ENCODE measurements at places on chromosomes 7 and 10.

GRCh38 chr7:46178661-46179060 is 257.6 kb upstream of the IGFBP3 start:
- H3K27ac ChIP-seq = no peak overlapping the region
- H3K4me3 ChIP-seq = no peak overlapping the region
- no peaks in the 10 kb centered on the region for H3K27me3 ChIP-seq

GRCh38 chr7:33458581-33458980 is 329.2 kb downstream of the BBS9 start:
- DNase-seq = no peak
- no peaks in the 10 kb centered on the region for H3K36me3 ChIP-seq
- H3K27me3 ChIP-seq = no peaks in the 10 kb centered on the region
- H3K4me1 ChIP-seq = no peaks in the 10 kb centered on the region
- no peak overlapping the region for H3K27ac ChIP-seq

DNA sequence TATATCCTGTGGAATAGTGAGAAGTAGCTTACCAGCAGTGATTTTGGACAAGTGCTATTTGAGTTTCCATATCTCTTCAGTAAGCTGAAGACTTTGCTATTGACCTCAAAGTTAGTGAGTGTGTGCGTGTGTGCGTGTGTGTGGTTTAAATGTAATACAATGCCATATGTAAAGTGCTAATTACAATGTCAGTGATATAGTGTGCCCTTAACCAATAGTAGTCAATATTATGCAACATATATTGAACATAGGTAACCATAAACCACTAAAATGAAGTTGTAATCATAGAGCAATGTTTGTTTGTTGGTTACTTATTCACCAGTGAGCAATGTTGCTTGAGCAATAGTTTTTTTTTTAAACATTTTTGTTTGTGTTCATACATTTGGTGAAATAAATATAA is 309.4 kb downstream of the NXPH1 start:
- no peak overlapping the region for H3K4me3 ChIP-seq
- peaks cover 4% of the 10 kb centered on the region for H3K4me1 ChIP-seq

GRCh38 chr10:121484401-121484800 is 113.8 kb downstream of the FGFR2 start:
- H3K27ac ChIP-seq = no peak overlapping the region
- H3K4me3 ChIP-seq = no peak overlapping the region
- no peak for DNase-seq
- H3K27me3 ChIP-seq = no peaks in the 10 kb centered on the region
- H3K36me3 ChIP-seq = no peaks in the 10 kb centered on the region
- no peaks in the 10 kb centered on the region for H3K4me1 ChIP-seq

DNA sequence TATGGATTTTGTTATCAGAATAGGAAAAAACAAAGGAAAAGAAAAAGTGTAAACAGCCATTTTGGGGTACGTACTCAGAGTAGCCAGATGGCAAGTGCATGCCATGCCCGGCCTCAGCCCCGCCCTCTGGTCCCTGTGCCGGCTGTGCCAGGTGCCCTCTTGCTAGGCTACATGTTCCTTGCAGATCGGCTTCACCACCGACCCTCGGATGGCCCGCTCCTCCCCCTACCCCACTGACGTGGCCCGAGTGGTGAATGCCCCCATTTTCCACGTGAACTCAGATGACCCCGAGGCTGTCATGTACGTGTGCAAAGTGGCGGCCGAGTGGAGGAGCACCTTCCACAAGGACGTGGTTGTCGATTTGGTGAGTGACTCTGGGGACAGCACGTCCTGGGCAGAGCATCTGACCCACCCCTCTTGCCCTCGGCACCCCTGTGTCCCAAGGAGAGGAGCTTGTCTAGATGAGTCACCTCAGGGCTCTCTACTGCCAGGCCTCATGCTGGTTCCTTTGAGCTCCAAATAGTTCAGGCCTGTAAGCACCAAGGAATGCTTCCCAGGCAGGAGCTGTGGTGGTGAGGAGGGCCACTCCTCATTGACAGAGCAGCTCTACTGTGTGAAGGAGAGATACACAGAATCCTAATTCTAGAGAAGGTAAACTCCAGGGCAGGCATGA is 54.9 kb upstream of the ZMIZ2 start:
- DNase-seq = no peak
- peaks cover 83% of the 10 kb centered on the region for H3K36me3 ChIP-seq
- no peaks in the 10 kb centered on the region for H3K27me3 ChIP-seq
- H3K27ac ChIP-seq = no peak overlapping the region
- no peaks in the 10 kb centered on the region for H3K4me1 ChIP-seq

DNA sequence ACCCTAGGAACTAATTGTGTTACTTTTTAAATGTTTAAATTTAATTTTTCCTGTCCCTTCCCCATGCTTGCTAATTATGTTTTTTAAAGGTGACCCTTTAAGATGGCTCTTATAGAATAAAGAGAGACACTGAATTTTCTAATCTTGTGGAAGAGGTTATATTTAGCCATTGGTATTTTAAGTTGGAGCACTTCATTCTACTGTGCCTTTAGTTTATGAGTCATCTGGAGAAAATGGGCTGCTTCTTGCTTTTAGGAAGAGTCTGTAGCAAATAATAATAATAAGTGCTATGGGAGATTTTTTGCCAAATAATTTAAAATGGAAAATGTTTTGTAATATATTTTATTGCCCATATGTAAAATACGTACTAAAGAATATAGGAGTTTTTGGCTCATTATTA is 139.7 kb downstream of the ADK start:
- no peaks in the 10 kb centered on the region for H3K4me1 ChIP-seq
- H3K36me3 ChIP-seq = no peaks in the 10 kb centered on the region
- no peak overlapping the region for H3K4me3 ChIP-seq
- peak overlapping the region; percentile 67 for H3K27ac ChIP-seq
- no peak for DNase-seq

- peaks cover 24% of the 10 kb centered on the region for H3K4me1 ChIP-seq
- H3K27ac ChIP-seq = no peak overlapping the region
- H3K36me3 ChIP-seq = peaks cover 55% of the 10 kb centered on the region
- H3K27me3 ChIP-seq = no peaks in the 10 kb centered on the region
These were observed 5.0 kb downstream of the ALDH18A1 start for GRCh38 chr10:95651346-95652060.

GRCh38 chr10:120403109-120403508 is 53.9 kb upstream of the PLPP4 start:
- no peak for DNase-seq
- no peaks in the 10 kb centered on the region for H3K4me1 ChIP-seq
- no peak overlapping the region for H3K27ac ChIP-seq
- H3K27me3 ChIP-seq = no peaks in the 10 kb centered on the region
- no peak overlapping the region for H3K4me3 ChIP-seq
- no peaks in the 10 kb centered on the region for H3K36me3 ChIP-seq

DNA sequence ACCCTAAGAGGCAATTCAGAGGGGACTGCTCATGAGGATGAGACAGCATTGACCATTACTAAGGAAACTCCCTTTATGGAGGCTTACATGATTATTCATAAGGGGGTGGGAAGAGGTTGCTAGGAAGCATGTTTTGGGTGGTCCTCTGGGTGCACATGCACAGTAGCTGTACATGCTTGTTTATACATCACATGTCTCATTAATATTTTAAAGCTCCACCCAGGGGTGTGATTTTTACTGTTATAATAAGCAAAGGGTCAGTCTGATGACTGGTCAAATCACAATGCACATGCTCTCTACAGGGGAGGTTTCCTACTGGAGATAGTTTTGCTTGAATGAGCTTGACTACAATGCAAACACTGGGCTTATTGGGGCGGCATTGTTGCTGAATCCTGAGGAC is 23.8 kb upstream of the PPP1R9A start:
- DNase-seq = no peak
- no peak overlapping the region for H3K4me3 ChIP-seq
- no peak overlapping the region for H3K27ac ChIP-seq
- H3K4me1 ChIP-seq = no peaks in the 10 kb centered on the region

- H3K4me3 ChIP-seq = no peak overlapping the region
- no peaks in the 10 kb centered on the region for H3K4me1 ChIP-seq
- no peaks in the 10 kb centered on the region for H3K36me3 ChIP-seq
- H3K27me3 ChIP-seq = no peaks in the 10 kb centered on the region
- H3K27ac ChIP-seq = no peak overlapping the region
- DNase-seq = no peak
These were observed 566.0 kb downstream of the SUGCT start for GRCh38 chr7:40700653-40701421.

DNA sequence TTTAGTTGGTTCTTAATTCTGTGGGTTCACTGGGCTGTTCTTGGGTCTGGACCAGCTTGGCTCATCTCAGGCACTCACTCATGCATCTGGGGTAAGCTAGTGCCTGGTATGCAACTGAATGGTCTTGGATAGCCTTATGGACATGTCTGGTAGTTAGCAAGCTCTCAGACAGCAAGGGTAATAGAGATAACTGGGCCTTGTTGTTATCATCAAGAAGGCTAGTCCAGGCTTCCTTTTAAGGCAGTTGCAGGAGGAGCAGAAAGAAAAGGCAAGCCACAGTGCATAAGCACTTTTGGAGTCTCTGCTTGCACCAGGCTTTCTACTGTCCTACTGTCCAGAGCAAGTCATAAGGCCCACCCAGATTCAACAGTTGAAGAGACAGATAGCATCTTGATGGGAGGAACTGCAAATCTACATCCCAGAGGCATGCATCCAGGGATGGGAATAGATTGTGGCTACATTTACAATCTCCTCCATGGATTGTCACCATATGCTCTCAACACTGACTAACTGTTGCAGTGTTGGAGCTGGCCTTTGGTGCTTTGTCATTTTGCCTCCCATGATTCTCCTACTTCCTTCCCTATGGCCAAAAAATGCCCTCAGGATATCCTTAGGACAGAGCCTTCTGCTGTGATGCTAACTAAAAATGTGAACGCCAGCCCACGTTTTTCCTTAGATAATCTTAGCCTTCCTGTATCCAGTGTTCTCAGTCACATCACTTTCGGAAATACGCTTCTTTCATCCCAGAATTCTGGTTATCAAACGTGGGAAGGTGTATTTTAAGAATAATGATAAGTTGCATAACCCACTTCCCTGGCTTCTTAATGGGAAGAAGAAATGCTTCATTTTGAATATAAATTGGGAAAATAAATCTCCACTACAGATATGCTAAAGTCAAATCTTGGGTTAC is 3.6 kb downstream of the GIMAP4 start:
- H3K27me3 ChIP-seq = no peaks in the 10 kb centered on the region
- no peaks in the 10 kb centered on the region for H3K36me3 ChIP-seq
- H3K27ac ChIP-seq = no peak overlapping the region
- H3K4me1 ChIP-seq = no peaks in the 10 kb centered on the region
- no peak for DNase-seq
- H3K4me3 ChIP-seq = no peak overlapping the region

GRCh38 chr7:139776486-139777132 is 1.2 kb downstream of the HIPK2 start:
- no peaks in the 10 kb centered on the region for H3K36me3 ChIP-seq
- peak overlapping the region; percentile 97 for H3K4me3 ChIP-seq
- no peaks in the 10 kb centered on the region for H3K4me1 ChIP-seq
- peak; percentile 31 for DNase-seq
- H3K27ac ChIP-seq = peak overlapping the region; percentile 91

DNA sequence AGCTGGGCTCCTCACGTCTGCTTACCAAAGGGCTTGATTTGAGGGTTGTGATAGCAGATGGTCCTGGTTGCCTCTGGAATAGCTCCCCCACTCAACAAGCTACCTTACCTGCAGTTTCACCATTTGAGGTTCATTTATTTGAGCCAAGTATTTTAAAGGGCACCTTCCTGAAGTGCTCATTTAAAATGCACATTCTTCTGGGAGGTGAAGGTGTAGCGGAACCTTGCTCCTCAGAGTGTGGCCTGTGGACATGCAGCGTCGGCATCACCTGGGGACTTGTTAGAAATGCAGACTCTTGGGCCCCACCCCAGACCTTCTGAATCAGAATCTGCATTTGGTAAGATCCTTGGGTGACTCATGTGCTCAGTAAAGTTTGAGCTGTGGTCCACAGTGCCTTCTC is 2.3 kb downstream of the CDH23 start:
- H3K4me1 ChIP-seq = no peaks in the 10 kb centered on the region
- H3K4me3 ChIP-seq = no peak overlapping the region
- H3K36me3 ChIP-seq = no peaks in the 10 kb centered on the region
- no peak overlapping the region for H3K27ac ChIP-seq
- no peak for DNase-seq
- H3K27me3 ChIP-seq = no peaks in the 10 kb centered on the region

DNA sequence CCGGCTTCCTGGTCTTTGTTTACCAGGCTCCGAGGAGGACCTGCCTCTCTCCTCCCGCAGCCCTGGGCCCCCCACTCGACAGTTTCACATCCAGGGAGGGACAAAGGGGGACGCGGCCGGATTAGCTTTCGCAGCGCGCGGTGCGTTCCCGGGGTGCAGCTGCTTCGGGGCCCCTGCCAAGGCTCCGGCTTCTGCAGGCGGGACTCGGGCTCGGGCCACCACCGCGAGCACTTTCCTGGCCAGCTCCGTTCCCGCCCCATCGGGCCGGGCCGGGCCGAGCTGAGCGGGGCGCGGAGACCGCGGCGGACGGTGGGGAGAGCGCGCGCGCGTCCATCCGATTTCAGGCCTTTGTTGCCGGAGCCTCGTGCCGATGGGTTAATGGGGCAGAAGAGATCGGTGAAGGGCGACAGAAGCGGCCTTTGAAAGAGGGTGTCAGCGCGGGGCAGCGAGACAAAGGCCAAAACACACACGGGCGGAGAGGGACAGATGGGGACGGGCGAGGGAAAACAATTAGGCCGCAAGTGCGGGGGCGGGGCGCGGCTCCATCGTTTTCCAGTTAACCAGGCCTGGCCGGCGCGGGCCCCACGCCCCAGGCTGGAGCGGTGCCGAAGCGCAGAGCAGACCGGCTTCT is 8.5 kb upstream of the UNCX start:
- H3K4me3 ChIP-seq = no peak overlapping the region
- no peak for DNase-seq
- no peaks in the 10 kb centered on the region for H3K36me3 ChIP-seq
- no peak overlapping the region for H3K27ac ChIP-seq

GRCh38 chr7:8601121-8601520 is 167.7 kb downstream of the NXPH1 start:
- DNase-seq = no peak
- H3K27me3 ChIP-seq = no peaks in the 10 kb centered on the region
- H3K4me3 ChIP-seq = no peak overlapping the region
- no peak overlapping the region for H3K27ac ChIP-seq
- no peaks in the 10 kb centered on the region for H3K36me3 ChIP-seq

- no peaks in the 10 kb centered on the region for H3K4me1 ChIP-seq
- peaks cover 6% of the 10 kb centered on the region for H3K36me3 ChIP-seq
- H3K4me3 ChIP-seq = no peak overlapping the region
- H3K27ac ChIP-seq = peak overlapping the region; percentile 90
These were observed 42.3 kb downstream of the ARID5B start for GRCh38 chr10:61943674-61944378.

DNA sequence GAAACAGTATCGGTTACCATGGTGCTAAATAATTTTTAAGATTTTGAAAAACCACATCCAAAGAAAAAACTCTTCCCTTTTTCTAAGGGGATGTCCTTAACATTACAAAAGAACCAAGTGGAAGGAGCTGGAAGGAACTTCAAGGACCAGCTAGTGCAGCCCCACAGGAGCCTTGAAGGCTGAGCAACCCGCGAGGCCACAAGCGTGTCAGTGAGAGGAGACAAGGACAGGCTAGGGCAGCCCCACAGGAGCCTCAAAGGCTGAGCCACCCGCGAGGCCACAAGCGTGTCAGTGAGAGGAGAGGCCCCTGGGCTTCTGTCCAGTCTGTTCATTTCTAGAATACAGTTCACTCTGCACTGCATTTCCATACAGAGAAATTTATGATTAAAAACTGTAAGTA is 80.1 kb upstream of the ATP6V0A4 start:
- H3K36me3 ChIP-seq = no peaks in the 10 kb centered on the region
- no peaks in the 10 kb centered on the region for H3K27me3 ChIP-seq
- no peak overlapping the region for H3K4me3 ChIP-seq
- H3K27ac ChIP-seq = no peak overlapping the region
